GM23338 (cell line): ENCODE measurements at places on chromosomes 2 and 18. TPM values are rescaled to one million over a fixed set of nuclear protein-coding genes. Genes with fewer than 3 reads are reported as not detected.

The SERPINB2 gene
- polyA plus RNA-seq = not detected in 2 replicates

GRCh38 chr18:56294484-56295183, 343.8 kb downstream of the TXNL1 start:
- DNase-seq = no peak

DNA sequence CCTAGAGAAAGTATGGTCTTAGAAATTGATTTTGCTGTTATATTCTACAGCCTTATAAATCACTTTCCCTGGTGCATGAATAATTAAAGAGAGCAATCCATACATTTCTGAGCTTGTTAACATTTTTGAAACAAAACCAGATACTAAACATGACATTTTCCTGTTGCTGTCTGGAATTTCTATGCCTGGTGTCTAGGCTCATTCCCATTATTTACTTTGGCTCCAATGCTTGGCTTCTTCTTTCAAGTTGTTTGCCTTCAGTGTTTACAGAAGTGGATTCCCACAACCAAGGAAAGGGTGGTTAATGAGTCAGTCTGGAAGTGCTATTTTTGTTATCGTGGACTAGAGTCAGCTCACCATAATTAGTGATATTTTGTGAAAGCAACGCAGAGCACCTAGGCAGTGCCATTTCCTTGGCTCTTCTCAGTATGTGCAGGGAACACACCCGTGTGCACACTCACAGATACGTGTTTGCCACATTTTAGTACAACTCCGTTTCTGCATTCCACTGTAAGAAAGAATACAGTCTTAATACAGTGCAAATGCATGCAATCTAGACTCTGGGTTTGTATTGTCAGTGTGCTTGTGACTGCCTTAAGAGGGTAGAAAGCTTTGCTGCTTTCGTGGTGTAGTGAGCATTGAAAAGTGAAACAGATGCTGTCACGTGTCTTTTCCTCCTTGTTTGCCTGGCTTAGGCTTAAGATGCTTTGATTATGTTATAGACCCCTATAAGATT, 185.0 kb upstream of the RASGRP3 start:
- DNase-seq = no peak

DNA sequence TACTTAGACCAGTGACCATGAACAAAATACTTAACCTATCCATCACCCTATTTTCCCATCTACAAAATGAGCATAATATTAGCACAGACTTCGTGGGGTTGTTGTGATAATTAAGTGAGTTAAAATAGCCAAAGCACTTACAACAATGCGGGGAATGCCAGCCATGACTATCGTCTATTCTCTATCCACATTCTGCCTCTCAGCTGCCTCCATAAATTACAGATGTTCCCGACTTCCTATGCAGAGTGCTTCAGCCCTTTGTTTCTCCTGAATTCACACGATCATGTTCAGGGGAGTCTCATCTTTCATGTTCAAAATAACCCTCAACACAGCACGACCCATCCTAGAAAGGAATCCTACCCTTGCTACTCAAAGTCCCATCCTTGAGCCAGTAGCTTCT, 211.6 kb downstream of the EN1 start:
- DNase-seq = peak; percentile 69

GRCh38 chr2:210536973-210537650, 19.3 kb upstream of the CPS1 start:
- no peak for DNase-seq

The CTLA4 gene
- not detected in 2 replicates for polyA plus RNA-seq

DNA sequence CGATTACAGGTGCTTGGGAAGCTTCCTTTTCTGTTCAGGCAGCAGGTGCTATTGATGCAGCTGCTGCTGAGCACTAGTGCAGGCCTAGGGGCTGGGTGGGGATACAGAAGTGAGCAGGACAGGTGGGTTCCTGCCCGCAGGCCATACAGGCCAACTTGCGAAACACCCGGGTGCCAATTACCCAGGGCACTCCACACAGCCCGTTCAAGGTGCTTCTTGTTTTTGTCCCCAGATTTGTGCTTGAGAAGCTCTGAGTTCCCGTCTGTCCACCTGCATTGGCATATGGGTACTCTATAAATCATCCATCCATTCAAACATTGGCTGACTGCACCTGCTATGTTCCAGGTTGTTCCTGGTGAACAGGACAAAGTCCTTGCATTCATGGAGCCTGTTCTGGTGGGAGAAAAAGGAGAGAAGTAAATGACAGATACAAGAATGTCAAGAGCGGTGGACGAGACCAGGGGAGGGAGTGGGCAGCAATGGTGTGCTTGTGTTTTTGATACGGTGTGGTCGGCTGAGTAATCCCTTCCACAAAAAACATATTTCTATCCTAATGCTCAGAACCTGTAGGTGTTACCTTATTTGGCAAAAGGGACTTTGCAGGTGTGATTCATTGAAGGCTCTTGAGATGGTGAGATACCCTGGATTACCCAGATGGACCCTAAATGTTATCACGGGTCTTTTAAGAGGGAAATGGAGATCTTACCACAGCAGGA, 31.4 kb downstream of the SH3BP4 start:
- DNase-seq = no peak
